ENCODE measurements at places on chromosomes 13 and 19. TPM values are rescaled to one million over a fixed set of nuclear protein-coding genes. Genes with fewer than 3 reads are reported as not detected.

The ZNF773 gene
- 17.0 TPM for total RNA-seq

The DIRAS1 gene
- total RNA-seq = 21.4 TPM

The LGI4 gene
- 5.2 TPM for total RNA-seq

The ATP4A gene
- 0.25 TPM for total RNA-seq

The IGFL3 gene
- total RNA-seq = not detected

The PRKACA gene
- 36.4 TPM for total RNA-seq

The RABAC1 gene
- total RNA-seq = 63.2 TPM

The ZNF569 gene
- 24.8 TPM for total RNA-seq

The CEACAM7 gene
- total RNA-seq = not detected

The LGALS14 gene
- total RNA-seq = not detected

The ZNF100 gene
- 13.8 TPM for total RNA-seq

The PROSER1 gene
- total RNA-seq = 21.1 TPM

The PNMA8B gene
- 16.7 TPM for total RNA-seq

The FPR1 gene
- 1.2 TPM for total RNA-seq

The CXCL17 gene
- not detected for total RNA-seq

The DPRX gene
- total RNA-seq = not detected

The HCST gene
- total RNA-seq = not detected

The PRTN3 gene
- total RNA-seq = 1.5 TPM

The RFPL4A gene
- total RNA-seq = not detected
